ENCODE measurements at places on chromosomes 2 and 18.

DNA sequence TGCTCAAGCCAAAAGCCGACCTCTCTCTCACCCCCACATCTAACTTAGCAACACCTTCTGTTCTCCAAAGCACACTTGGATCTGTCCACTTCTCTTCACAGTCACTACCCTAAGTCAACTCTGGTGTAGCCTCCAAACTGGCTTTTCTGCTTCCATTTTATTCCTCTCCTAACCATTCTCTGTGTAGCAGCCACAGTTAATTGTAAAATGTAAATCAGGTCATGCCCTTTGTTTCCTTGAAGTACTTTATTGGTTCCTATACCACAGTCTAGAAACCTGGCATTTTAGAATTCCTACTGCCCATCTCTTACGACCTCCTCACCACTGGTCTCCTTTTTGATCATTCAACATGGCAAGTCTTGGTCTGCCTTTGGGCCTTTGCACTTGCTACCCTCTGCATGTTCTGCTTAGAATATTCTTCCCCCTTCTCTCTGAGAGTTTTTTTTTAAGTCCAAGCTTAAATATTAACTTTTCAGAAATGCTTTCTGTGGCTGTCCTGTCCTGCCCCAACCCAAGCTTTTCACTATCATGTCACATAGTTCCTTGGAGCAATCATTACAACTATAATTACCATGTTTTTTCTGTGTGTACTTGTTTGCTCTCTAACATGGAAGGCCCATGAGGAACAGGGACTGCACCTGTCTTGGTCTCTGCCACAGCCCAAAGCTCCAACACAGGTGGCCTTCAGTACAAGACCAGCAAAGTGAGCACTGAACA is 42.9 kb downstream of the PLA2R1 start:
- DNase-seq = no peak

DNA sequence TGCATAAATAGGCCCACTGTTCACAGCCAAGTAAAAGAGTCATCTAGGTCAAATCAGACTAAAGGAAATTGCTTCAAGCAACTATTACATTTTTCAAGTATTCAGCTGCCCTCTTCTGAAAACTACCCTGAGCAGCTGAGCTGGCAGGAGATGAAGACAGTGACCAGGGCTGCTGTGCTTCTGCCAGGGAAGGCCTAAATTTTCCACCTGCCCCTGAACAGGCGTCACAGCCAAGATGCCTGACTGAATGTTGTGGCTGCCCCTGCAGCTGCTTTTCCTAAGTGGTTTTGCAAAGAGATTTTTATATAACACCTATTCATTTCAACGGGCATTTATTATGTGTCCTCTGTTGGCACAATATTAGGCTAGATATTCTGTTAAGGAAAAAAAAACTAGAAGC is 96.7 kb upstream of the RPE start:
- DNase-seq = no peak

- no peak for DNase-seq
Observed at GRCh38 chr18:22348521-22349316, 69.0 kb downstream of the CTAGE1 start.

- DNase-seq = no peak
Observed at GRCh38 chr2:240481720-240482119, 46.3 kb downstream of the GPC1 start.

DNA sequence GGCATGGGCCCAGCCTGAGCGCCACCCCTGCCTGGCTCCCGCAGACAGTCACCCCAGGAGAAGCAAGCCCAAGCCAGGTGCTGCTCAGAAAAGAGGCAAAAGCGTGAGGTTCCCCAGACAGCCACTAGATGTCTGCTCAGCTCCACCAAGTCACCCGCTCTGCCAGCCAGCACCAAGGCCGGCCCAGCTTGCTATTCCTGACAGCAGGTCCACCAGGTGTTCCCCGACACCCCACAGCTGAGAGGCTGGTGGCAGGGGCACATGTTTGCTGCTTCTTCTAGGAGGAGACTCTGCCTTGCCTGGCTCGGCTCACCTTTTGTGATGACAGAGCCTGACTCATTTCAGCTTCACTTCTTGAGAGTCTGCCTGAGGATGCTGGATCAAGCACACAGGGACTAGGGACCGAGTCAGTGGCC is 206.7 kb downstream of the MGAT5 start:
- DNase-seq = no peak

DNA sequence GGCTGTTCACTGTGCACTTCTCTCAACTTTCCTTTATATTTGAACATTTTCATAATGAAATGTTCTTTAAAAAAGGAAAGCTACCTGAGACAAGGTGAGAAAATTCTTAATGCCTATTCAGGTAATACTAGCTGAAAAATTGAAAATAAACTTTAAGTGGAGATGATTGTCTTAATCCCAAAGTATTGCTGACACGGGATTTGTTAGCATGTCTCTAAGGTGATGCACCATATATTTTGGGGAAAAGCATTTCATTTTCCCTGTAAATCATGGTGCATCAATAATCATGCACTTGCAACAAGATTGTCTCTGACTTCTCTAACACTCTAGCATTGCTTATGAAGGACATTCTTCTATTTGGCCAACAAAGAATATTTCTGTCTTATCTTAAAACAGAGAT is 848.0 kb downstream of the DPP10 start:
- no peak for DNase-seq

- no peak for DNase-seq
Observed at GRCh38 chr2:73289304-73289703, 4.0 kb downstream of the EGR4 start.

- DNase-seq = no peak
Observed at GRCh38 chr18:75276818-75277609, 66.4 kb downstream of the TSHZ1 start.

DNA sequence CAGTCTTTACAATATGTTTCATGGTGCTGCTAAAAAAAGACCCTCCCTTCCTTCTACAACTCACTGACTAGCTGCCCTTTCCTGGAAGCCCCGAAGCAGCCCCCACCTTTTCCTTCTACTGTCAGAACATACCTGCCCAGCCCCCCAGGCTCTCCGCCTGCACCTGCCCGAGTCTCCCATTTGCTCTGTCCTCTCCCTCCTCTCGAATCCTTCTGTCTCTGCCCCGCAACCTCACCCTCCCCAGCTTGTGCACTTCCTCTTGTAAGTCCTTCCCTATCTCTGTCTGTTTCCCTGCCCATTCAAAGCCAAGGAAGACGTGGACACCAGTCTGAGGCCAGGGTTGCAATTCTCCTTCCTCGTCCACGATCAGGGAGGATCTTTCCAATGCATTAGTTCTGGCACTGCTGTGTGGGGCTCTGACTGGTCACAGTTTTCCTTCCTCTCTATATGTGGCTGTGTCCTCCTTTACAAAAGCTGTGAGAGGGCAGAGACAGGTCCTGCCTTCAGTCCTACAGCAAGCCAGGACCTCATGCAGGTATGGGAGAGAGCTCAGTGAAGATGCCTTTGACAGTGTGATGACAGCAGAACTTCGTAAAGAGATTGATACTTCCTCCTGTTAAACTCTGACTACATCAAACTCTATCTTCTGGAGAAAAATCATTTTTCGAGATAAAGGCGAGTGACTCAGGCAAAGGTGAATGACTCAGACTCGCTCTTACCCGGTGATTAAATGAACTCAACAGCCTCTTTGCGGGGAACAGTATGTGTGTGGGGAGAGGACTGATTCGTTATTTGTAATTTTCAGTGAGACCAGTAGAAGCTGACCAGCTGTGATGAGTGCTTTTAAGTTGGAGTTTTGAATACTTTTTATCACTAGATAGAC is 14.2 kb downstream of the TNFRSF11A start:
- DNase-seq = no peak

GRCh38 chr2:213288913-213289700 is 4.8 kb downstream of the SPAG16 start:
- no peak for DNase-seq

GRCh38 chr2:28377984-28378678 is 14.5 kb upstream of the FOSL2 start:
- no peak for DNase-seq

GRCh38 chr18:67379981-67380380 is 136.5 kb downstream of the DSEL start:
- DNase-seq = no peak

GRCh38 chr18:27887287-27887686 is 289.6 kb downstream of the CDH2 start:
- no peak for DNase-seq

GRCh38 chr2:144832048-144832447 is 312.1 kb upstream of the ZEB2 start:
- no peak for DNase-seq

DNA sequence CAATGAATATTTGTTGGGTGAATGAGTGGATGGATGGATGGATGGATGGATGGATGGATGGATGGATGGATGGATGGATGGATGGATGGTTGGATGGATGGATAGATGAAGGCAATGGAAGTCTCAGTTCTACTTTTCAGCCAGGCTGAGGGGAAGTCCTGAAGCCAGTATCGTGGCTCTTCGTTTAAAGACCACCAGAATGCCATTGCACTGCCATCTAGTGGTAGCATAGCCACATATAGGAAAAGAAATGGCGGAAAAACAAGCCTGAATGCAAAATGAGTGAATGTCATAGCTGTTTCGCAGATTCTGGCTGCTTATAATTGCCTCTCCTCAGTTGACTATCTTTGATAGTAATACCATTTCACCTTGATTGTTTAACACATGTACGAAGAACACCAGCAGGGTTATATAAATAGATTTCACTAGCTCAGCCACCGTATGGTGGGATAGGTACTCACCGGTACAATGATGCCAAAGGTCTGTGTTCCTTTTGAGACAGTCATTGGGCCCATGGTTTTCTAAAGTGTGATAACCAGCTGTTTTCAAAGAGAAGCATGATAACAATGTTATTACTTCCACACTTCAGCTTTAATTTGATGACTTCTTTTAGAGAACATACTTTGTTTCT is 62.3 kb upstream of the GREB1L start:
- no peak for DNase-seq

DNA sequence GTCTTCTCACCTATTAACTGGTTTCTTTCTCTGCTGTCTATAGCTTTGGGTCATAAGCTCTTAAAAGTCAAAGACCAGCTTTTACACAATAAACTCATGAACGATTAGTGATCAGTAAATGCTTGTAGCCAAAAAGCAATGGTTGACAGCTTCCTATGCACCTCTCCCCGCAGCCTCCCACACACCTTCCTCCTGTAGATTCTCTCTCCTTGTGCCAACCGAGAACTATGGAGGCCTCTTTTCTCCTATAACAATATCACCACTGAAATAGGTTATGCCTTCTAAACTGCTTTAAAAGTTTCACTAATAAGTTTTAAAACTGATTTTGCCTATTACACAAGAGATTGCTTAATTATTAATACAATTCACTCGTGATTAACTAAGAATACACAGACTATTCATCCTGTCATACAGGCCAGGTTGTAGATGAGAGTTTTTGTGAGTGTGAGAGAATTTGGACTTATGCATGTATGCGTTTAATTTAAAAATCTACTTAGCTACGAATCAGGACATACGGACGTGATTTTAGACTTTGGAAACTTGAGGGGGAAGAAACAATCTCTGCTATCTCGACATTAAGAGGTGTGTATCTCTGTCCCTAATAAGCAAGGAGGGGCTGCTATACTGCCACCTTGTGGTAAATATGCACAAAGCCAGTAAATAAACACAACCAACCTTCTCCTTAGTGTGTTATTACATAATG is 229.1 kb upstream of the RBBP8 start:
- peak; percentile 20 for DNase-seq

- DNase-seq = no peak
Observed at GRCh38 chr2:200382874-200383273, 76.4 kb downstream of the SPATS2L start.

DNA sequence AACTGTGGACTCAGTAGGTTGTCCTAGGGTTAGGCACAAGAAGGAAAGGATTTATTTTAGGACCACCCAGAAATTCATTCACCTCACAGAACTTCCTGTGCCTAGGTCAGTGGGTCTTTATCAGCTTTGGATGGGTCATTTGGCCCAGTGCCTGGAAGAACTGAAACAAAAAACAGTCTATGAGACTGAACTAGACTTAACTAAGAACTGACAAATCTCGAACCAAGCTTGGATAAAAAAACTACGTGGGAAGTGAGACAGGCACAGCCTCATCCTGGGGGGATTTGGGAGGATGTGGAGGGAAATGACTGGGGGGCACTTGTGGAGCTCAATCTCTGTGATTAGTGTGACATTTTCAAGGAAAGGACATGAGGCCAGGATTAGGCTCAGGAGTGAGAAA is 2.3 kb upstream of the OST4 start:
- no peak for DNase-seq

DNA sequence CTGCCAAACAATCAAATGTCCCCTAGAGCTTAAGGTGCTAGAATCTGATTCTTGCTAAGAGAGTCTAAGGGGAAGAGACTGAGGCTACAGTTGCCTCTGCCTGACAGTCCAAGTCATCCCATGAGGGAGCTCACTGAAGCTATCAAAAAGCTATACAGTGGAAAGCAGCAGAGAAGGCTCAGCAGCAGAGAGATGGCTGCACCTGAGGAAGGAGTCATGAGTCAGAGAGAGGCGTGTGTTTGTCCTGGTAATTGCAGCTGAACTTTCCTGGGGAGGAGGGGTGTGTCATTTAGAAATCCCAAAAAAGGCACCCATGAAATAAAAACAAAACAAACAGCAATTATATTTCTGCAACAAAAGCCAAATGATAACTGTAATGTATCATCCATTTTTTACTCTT is 305.2 kb upstream of the UBE2E3 start:
- DNase-seq = no peak
